Heart left ventricle (tissue), 16 donors: ENCODE measurements at places on chromosomes 6 and 20. TPM values are rescaled to one million over a fixed set of nuclear protein-coding genes. Genes with fewer than 3 reads are reported as not detected.

The ANGPT4 gene
- polyA plus RNA-seq: 0.11 TPM

The DEF6 gene
- polyA plus RNA-seq: 0.72 TPM

The GSTA3 gene
- not detected for polyA plus RNA-seq

The ERVFRD-1 gene
- not detected for polyA plus RNA-seq

The PDE10A gene
- polyA plus RNA-seq: 4.2 TPM

The C6orf163 gene
- polyA plus RNA-seq: 2.5 TPM

The PSORS1C2 gene
- not detected for polyA plus RNA-seq

The C4A gene
- 34.5 TPM for polyA plus RNA-seq

The TRAPPC3L gene
- polyA plus RNA-seq: not detected

The MRPS18B gene
- 219 TPM for polyA plus RNA-seq

The TMEM217 gene
- 0.15 TPM for polyA plus RNA-seq

The WFDC10B gene
- not detected for polyA plus RNA-seq

The RPS6KA2 gene
- polyA plus RNA-seq: 23.0 TPM

The TRPC4AP gene
- 21.2 TPM for polyA plus RNA-seq

The ARMH2 gene
- polyA plus RNA-seq: not detected

The IDH3B gene
- 188 TPM for polyA plus RNA-seq

The CYP39A1 gene
- polyA plus RNA-seq: 4.0 TPM

The PACSIN1 gene
- polyA plus RNA-seq: 12.7 TPM

The BPIFB1 gene
- polyA plus RNA-seq: 0.04 TPM
